ENCODE measurements at places on chromosomes 2 and 18.

- no peak for DNase-seq
These were observed 297.6 kb upstream of the STON1 start for GRCh38 chr2:48232351-48232750.

DNA sequence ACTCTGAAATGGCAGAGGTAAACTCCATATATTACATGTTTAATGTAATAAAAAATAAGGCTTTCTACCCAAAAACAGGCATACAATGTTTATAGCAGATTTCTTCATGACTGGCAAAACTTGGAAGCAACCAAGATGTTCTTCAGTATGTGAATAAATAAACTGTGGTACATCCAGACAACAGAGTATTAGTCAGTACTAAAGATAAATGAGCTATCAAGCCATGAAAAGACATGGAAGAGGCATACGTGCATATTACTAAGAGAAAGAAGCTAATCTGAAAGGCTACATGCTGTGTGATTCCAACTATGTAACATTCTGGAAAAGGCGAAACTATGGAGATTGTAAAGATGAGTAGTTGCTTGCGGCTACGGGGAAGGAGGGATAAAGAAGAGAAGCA lies 97.4 kb downstream of the OSR1 start:
- no peak for DNase-seq

- DNase-seq, result no peak
These were observed 415.7 kb upstream of the FIGN start for GRCh38 chr2:164151522-164151921.

DNA sequence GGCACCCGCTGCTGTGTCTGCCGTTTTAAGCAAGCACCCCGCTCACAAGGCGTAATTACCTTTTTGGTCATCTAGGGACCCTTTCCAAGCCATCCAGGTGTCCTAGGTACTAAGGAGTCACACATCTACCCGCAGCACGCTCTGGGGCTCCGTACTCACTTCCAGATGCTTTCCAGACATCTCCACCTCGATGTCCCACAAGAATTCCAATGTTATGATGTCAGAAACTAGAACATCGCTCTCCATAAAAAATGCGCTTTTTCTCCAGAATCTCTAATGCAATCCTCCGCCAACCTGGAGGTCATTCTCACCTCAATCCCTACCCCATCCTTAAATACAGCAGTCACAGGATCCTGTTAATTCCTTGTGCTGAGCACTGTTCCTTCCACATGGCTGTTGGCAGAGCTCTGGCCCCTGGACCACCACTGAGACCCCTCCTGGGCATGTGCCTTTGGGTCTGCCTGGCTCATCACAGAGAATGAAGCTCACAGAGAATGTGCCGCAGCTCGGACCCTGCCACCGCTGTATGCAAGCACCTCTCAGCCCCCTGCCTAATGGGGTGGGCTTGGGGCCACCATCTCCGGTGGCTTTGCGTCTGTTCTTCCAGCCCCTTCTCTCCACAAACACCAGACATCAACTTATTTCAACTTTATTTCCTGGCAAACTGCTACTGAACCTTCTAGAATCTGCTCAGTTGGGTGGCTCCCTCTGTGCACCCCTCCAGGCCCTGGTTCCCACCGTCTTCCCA lies 4.6 kb upstream of the PXDN start:
- DNase-seq, result no peak

- DNase-seq, result no peak
These were observed 168.2 kb downstream of the MCFD2 start for GRCh38 chr2:46747297-46747818.

- no peak for DNase-seq
These were observed 51.1 kb upstream of the RAPH1 start for GRCh38 chr2:203586206-203586605.

DNA sequence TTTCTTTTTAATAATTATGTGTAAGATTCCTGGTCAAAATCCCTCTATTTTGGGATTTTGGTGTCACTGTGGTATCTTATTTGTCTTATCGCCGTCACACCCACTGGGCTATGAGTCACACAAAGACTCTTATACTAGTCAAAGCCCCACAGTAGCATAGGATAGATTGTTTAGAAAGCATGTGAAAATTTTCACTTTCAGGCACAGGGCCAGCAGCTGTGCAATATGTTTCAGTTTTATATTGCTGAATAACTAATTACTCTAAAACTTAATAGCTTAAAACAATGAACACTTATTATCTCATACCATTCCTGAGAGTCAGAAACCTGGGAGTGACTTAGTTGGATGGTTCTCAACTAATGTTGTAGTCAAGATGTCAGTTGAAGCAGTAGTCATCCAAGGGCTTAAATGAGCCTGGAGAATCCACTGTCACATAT lies 24.0 kb downstream of the CFAP210 start:
- DNase-seq, result no peak

GRCh38 chr2:9418746-9419145 lies 4.6 kb downstream of the ITGB1BP1 start:
- DNase-seq, result no peak

DNA sequence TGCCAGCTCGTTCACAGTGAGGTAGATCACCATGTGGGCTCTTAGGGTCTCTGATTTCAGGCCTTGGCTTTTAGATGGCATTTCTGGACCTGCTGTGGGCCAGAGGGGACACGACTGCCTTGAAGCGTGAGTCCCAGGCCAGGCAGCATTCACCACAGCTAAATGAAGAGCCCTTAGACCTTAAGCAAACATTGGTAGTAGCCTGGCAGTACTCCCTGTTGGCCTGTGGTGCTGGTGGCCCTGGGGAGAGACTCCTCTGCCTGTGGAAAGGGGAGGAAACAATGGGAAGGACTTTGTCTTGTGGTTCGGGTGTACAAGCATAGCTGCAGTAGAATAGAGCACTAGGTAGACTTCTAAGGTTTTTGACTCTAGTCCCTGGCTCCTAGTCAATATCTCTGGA lies 456.0 kb upstream of the DCC start:
- DNase-seq, result no peak

GRCh38 chr18:74869904-74870863 lies 272.5 kb downstream of the ZNF407 start:
- no peak for DNase-seq

DNA sequence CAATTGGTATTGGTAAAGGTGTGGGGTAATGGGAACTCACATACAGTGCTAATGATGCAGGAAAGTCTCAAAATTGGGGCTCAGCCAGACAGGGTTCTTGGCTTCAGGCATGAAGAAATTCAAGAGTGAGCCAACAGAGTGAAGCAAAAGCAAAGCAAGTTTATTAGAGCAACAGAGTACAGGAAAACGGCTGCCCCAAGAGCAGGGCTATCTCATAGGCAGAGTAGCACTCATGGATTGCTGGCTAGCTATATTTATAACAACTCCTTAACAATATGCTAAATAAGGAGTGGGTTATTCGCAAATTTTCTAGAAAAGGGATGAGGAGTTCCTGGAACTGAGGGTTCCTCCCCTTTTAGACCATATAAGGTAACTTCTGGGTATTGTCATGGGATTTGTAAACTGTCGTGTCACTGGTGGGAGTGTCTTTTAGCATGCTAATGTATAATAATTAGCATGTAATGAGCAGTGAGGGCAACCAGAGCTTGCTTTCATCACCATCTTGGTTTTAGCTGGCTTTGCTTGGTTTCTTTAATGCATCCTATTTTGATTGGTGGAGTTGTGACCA lies 233.8 kb upstream of the NOL4 start:
- DNase-seq, result no peak

DNA sequence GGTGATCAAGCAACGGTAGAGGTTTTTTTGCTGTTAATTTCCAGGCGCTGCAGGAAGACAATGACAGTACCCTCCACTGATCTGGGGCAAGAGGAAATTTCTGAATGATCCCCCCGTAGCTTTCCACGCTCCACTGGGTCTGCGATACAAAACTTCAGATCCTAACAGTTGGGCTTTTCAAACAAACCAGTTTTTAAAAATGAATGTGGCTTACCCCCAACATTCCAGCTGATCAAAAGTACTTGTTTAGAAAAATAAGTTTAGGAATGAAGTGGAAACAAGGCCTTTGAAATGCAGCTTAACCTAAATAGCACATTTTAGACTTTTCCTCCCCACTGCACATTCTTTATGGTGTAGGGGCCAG lies 5.7 kb downstream of the ZFP36L2 start:
- no peak for DNase-seq

DNA sequence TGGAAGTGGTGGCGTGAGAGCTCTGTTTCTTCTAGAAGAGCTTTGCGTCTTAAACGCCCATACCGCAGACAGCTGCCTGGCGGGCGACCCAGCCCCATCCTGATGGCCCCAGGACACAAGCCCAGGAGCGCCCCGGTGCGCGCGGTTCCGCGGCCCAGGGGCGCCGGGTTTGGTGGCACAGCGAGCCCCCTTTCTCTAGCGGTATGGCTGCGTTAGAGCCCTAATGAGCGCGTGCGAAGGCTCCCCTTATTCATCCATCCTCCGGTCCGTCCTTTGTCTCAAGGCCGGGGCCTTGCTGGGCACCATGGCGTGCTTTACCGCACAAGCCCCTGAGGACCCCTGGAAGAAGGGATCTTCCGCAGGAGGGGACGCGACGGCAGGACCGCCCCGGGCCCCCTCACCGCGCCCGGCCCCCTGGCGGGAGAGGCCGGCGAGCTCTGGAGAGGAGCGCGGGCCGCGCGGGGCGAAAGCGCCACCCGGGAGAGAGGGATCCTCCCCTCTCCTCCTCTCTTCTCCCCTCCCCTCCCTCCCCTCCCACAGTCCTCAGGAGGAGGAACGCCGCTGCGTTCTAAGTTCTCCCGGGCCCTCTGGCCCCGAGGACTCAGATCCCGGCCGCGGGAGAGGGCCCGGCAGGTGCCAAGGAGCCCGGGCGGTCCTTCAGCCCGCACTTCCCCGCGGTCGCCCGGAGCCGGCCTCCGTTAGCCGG lies 626 bp upstream of the SLC1A4 start:
- peak; percentile 79 for DNase-seq

DNA sequence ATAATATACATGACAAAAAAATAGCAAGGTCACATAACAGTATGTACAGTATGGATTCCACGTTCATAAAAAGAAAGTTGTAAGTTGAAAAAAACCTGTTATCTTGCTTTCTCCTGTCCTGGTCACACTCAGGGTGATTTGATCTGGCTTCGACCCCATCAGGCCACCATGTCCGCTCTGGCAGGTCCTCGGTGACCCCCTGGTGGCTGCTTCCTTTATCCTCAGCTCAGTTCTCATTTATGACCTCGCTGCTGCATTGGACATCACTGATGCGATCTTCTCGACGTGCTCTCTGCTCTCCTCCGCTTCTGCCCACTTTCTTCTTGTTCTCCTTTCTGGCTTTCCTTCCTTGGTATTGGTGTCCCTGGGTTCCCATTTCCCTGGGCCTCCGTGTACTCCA lies 29.7 kb downstream of the DGKD start:
- no peak for DNase-seq

Measured in NCI-H2171 (cell line).